Esophagus muscularis mucosa (tissue), 4 donors: ENCODE measurements at places on chromosomes 11 and 22. TPM values are rescaled to one million over a fixed set of nuclear protein-coding genes. Genes with fewer than 3 reads are reported as not detected.
A peak's percentile ranks its signal among the peaks of the same experiment; 100 is the strongest.

- DNase-seq: peak; percentile 72
Observed at GRCh38 chr11:78226684-78227680, 38.3 kb downstream of the USP35 start.

Gene MYOD1
- total RNA-seq: not detected

Gene CALCA
- not detected for total RNA-seq

DNA sequence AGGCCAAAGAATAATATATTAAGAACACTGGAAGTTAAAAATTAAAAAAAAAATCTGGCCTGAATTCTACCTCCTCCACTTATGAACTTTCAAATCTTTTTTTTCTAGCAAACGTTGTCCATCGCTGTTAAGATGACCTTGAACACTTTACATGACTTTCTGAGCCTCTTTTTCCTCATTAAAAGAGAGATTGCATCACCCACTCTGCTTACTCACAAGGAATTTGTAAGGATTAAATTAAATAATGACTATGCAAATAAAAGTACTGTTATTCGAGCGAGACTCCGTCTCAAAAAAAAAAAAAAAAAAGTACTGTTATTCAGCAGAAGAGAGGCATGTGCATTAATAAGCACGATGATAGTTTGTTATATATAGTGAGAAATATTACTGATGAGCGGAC, 285.1 kb upstream of the CCDC90B start:
- no peak for DNase-seq

GRCh38 chr11:132186699-132187098, 816.3 kb downstream of the NTM start:
- DNase-seq: no peak
